Karpas-422 (cell line): ENCODE measurements at places on chromosomes 4 and X.

GRCh38 chr4:6753103-6753560, 29.4 kb upstream of the KIAA0232 start:
- DNase-seq: no peak

DNA sequence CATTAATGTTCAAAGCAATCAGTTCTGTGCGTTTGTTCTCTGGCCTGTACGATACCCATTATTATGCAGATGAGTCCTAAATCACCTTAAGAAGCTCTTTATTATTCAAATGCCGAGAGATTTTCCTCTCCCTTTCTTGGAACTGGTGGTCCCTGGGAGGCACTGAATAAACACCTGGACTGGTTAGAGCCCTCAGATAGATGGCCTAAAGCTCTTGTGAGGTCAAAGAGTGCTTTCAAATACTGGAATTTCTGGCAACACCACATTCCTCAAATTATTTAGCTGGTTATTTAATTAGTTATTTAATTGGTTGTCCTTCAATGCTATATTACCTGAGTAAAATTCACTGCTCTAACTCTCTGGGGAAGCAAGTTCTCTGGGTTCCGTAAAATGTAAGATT, 3.0 kb downstream of the ARHGEF38 start:
- no peak for DNase-seq

DNA sequence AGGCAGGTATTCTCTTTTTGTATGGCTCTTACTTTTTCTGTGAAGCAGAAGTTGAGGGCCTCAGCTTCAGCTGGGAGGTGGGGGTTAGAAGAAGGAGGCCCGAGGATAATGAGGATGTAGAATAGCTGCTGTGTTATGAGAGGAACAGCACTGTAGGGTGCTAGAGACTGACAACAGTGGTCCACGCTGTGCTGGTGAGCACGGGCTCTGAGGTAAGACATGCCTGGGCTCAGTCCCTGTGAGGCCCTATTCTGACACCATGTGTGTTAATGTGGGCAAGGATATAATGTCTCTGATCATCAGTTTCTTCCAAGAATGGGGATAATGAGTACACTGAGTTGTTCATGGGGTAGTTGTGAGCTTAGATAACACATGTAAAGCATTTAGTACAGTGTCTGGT, 55.3 kb upstream of the SFRP2 start:
- DNase-seq: no peak

GRCh38 chrX:16155581-16156096, 11.6 kb upstream of the MAGEB17 start:
- DNase-seq: no peak

- DNase-seq: no peak
Observed at GRCh38 chr4:64497491-64497890, 88.2 kb upstream of the TECRL start.

- no peak for DNase-seq
Observed at GRCh38 chrX:96590403-96590802, 94.2 kb upstream of the DIAPH2 start.

- DNase-seq: no peak
Observed at GRCh38 chr4:153521999-153522801, 56.0 kb downstream of the TMEM131L start.

GRCh38 chr4:81512757-81513501, 41.2 kb upstream of the RASGEF1B start:
- DNase-seq: no peak

GRCh38 chr4:2071912-2072867, 13.1 kb downstream of the NAT8L start:
- no peak for DNase-seq

- DNase-seq: peak; percentile 64
Observed at GRCh38 chr4:77473509-77473908, 132.1 kb upstream of the CXCL13 start.

- DNase-seq: no peak
Observed at GRCh38 chr4:181181331-181181730, 1061.9 kb upstream of the TENM3 start.

GRCh38 chr4:54742636-54743399, 85.1 kb downstream of the KIT start:
- no peak for DNase-seq

DNA sequence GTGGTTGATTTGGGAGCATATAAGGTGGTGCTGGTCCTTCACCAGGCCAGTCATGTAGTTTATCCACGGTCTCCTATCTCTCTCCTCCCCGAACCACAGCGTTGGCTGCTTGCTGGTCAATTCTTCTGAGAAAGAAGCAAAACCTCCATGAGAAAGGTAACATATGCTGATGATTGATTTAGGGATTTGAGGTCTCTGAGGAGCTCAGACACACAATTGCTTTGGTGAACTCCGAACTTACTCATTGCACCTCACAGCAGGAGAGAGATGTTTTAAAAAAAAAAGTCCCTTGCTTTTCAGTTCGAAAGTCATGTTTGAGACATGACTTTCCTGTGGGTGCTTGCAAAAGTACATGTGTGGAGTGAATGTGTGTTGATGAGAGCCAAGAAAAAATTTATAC, 100.2 kb downstream of the TSPAN7 start:
- no peak for DNase-seq

- no peak for DNase-seq
Observed at GRCh38 chrX:136115904-136116297, 31.4 kb upstream of the FHL1 start.

DNA sequence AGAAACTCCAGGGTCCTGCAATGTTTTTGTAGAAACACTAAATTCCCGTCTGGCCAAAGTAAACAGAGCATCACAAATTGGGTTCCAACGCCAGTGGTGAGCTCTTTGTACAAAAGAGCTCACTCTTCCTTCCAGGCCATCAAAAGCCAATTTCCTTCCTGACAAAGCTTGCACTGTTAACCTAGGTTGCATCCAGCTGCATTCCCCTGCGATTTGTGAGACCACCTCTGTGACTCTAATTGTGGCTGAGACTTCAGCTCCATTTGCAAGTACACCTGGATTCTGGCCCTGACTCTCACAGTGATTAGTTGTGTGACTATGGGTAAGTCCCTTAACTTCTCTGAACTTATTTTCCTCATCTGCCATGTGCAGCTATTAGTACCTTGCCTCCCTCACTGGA, 212.5 kb upstream of the CXorf66 start:
- DNase-seq: no peak

DNA sequence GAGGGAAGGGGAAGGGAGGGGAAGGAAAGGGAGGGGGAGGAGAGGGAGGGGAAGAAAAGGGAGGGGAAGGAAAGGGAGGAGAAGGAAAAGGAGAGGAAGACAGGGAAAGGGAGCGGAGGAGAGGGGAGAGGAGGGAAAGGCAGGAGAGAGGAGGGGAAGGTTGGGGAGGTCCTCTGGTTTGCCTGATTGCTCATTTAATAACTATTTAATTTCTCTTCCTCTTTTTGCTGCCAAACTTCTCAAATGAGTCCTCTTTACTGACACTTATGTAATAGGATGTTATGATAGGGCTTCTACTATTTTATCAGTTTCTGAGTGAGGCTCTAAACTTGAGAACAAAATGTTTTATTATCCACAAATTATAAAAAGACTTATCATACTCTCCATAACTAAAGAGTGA, 35.4 kb upstream of the PPA2 start:
- DNase-seq: peak; percentile 54
